ENCODE measurements at places on chromosomes 5 and 9. TPM values are rescaled to one million over a fixed set of nuclear protein-coding genes. Genes with fewer than 3 reads are reported as not detected.

The CD72 gene
- 0.47 TPM for total RNA-seq

The SOHLH1 gene
- not detected for total RNA-seq

The TMEM171 gene
- total RNA-seq, result 0.78 TPM

The DMRT2 gene
- total RNA-seq, result 0.16 TPM
